ENCODE measurements at places on chromosomes 7 and 10.

GRCh38 chr10:47030191-47030703, 119.0 kb downstream of the PTPN20 start:
- no peak for DNase-seq

DNA sequence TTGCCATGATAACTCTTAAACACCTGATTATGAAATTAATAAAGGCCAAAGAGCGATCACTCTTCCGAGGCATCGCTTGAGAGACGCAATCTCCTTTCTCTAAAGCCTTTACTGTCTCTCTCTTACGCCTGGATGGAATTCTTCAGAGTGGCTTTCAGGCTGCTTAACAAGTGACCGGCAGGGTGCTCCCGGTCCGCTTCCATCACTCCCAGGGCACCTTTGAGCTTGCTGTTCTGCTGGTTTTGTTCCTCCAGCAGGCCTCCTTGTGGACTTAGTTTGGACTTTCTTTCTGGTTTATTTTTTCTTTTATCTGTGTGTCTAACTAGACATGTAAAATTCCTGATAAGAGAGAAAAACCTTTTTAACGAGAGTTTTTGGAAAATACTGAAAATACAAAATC, 60.9 kb downstream of the MRPL32 start:
- no peak for DNase-seq

DNA sequence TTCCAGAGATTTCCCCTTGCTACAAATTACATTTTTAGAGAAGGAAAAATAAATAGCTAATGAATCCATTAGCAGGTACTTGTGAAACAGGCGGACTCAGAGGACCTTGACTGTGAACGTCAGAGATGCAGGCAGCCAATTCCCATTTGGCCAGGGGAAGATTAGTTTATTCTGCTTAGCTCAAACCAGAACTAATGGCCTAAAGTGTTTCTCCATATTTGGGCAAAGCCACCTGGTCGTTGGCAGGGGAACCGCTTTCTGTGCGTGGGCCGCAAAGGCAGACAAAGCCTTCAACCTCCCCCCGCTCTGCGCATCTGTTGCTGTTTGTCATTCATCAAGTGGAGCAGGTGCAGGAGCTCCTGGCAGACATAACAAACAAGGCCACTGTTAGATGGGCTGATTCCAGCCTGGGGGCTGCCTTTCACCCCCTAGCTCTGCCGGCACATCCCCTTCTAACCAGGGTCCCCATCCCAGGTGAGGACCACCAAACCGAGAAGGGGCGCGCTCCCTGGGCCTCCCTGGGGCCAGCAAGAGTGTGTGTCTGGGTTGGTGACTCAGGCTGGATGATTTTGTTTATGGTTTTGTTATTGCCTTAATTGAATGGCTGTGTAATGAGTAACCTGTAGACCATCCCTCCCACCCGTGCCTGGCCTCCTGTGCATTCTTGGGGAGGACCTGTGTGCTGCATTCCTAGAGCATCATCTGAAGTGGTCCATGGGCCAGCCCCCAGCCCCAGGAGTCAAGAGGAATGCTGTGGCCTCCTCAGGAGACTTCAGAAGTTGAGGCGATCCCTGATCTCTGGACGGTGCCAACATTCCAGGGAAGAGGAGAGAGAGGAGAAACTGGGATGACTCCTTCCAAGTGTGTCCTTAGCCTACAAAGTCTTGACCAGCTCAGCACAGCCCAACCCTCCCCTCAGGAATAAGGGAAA, 14.5 kb upstream of the CPA1 start:
- DNase-seq, result peak; percentile 95

GRCh38 chr7:15199482-15199881, 296.9 kb upstream of the DGKB start:
- DNase-seq, result no peak

DNA sequence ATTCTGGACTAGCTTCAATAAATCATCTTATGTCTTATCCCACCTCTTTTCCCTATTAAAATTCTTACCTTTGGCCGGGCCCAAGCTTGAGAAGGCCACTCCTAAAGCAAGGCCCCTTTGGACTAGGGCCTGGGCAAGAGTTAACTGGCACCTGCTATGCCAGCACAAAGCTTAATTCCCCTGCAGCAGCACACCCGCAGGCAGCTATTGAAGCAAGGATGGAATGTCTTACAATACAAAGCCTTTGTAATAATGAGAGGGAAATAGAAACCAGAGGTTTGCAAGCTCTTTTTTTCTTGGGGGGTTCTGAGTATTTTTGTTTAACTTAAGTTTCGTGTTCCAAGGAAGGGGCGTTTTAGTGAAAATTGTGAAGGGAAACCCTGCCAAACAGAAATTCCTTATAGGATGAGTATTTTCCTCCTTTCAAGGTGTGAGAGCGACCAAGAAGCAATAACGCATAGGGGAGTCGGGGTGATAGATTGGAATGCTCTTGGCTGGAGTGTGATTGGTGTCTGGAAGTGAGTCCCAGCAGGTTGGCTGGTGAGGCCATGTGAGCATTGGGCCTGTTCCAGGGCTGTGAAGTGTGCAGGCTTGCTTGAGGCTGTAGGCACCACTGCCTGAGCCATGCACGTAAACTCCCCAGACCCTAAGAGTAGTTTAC, 148.5 kb downstream of the KIAA1217 start:
- no peak for DNase-seq

DNA sequence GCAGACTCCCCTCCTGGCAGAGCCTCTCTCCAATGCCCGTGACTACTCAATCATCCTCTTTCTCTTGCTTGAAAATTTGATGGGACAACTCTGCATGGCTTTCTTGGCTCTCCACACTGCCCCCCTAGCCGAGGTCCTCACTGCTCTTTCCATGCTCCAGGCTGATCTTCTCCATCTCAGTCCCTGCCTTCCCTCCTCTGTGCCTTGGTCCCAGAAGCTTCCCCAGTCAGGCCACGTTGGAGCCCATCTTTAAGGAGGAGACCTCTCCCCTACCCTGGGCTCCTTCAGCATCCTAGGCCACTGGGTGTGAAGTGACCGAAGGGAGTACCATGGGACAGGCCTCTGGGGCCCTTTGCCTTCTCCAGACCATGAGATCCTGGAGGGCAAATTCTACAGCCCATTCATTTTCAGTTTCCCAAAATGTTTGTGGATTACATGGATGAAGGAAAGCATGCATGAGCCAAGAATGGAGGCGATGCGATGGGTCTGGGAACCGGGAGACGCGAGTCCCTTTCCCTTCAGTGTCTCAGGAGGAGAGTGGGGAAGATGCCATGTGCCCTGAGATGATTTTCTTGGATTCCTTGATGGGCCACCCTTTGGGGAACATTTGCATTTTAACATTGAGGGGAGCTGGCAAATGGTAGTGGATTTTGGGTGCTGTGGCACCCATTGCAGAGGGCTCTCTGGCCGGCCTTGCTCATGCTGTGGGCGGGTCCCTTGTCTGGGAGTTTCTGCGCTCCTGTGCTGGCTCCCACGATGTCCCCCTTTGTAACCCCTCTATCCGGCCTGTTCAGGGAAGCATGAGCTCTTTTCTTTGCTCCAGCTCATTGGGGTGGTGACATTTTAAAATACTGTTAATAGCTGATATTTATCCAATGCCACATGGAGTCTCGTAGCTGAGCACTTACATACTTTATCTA, 376.6 kb downstream of the RPS24 start:
- DNase-seq, result no peak

DNA sequence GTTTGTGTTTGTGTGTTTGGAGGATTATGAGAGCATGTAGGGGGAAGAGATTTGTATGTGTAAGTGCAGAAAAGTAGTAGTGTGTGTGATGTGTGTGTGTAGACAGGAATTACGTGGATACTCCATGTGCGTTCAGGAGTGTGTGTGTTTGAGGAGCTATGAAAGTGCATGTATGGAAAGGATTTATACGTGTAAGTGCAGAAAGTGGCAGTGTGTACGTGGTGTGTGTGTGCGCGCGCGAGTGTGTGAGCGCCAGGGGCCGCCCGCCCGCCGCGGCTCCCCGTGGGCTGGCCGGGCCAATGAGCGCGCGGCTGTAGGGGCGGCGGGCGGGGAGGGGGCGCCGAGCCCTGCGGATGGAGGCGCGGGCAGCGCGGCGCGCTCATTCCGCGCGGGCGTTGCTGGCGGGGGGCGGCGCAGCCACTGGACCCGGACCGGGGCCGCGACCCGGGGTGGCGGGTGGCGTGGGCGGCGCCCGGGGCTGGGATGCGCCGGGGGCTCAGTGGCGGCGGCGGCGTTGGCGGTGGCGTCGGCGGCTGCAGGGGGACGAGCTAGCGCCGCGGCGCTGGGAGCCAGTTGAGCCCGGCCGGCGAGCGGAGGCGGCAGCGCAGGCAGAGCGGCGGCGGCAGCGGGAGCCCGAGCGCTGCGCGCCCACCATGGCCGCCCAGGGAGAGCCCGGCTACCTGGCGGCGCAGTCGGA, at the start of gene BICC1:
TSS of gene BICC1 (plus strand) at position 382 of the 697 bp plus-strand sequence. CDS start at position 654, 272 bp downstream.
- peak; percentile 72 for DNase-seq

- DNase-seq, result no peak
Observed at GRCh38 chr10:13587391-13587790, 626 bp downstream of the PRPF18 start.

DNA sequence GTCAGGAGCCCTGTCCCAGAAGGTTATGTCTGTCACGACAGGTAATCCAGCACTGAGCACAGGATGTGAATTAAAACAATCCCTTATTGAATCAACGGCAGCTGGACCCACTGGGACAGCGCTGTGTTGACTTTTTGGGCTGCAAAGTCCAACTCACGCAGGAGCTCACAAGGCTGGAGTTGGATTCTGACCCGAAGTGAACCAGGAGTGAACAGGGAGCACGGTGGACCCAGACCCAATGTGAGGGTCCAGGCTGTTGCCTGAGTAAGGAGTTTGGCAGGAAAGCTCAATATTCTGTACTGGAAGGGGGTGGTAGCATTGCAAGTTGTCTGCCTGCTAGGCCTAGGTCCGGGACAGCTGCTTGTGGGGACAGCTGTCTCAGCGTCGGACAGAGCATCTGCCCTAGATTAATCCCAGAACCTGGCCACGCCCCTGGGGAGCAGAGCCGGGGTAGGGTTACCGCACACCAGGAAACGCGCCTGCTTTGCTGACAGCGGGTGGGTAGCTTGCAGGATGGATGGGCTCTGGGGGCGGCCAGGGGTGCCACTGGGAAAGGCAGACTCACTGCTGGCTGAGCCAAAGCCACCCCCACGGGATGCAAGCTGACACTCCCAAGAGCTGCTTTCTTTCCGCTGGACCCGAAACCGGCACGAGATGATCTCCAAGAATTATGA, 24.0 kb downstream of the COL26A1 start:
- DNase-seq, result no peak
